Muscle of leg (tissue), 16 donors: ENCODE measurements at places on chromosomes 6 and 20.

GRCh38 chr6:33746651-33747100 is at the start of gene IP6K3:
Gene IP6K3, minus strand, starts transcription at chr6:33746905. Its CDS starts 11,429 bp downstream, at chr6:33735476.
- peak within 1 kb of the TSS; percentile 96 for H3K27ac ChIP-seq
- peak; percentile 85 for DNase-seq
- peaks cover 4% of the 10 kb centered on the region for H3K27me3 ChIP-seq
- peak within 1 kb of the TSS; percentile 69 for H3K4me3 ChIP-seq
- H3K4me1 ChIP-seq, result peaks cover 65% of the 10 kb centered on the region

GRCh38 chr20:43579861-43580793 is 10.6 kb upstream of the IFT52 start:
- no peaks in the 10 kb centered on the region for H3K27me3 ChIP-seq
- no peak overlapping the region for H3K4me3 ChIP-seq
- no peaks in the 10 kb centered on the region for H3K36me3 ChIP-seq
- H3K4me1 ChIP-seq, result peaks cover 4% of the 10 kb centered on the region

DNA sequence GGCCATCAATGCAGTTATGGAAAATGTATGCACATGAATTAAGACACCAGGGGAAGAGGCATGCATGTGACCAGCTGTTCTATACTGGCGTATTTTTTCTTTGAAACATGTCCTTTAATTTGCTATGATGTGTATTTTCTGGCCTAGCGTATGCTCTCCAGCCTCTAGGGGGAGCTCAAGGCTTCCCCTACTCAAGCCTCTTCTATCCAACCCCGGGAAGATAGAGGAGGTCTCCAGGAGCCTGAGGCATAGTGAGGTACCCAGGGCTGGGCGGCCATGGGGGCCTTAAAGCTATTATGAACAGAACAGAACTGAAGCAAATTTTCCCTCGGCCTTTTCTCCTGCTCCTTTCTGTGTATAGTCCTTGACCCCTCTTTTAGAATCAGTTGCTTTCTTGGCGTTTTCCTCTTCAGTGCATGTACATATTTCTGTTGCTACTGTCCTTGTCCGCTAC is 528.9 kb downstream of the MAFB start:
- peak; percentile 64 for DNase-seq
- H3K4me1 ChIP-seq, result no peaks in the 10 kb centered on the region

DNA sequence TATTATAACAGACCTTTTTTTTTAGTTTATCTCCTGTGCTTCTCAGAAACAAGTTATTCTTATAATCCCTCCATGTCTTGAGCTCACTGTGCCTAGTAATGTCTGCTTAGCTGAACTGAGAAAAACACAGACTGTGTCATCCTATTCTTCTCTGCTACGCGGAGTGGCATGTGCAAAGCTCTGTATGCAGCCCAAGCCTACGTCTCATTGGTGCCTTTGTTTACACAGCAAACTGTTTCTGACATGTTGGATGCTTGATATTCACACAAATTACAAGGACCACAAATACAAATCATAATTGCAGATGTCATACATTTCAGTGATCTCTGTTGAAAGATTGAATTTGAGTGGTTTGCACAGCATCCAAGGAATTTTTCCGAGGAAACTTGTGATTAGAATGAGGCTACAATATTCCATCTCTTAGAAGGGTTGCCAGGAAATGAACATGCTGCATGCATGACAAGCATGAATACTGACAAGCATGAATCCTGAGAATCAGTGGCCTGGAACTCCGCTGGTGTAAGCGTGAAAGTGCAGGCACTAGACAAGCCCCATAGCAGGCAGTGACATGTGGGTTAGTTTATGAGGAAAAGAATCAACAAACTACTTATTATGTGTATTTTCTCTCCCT is 128.4 kb upstream of the SGK1 start:
- H3K27ac ChIP-seq, result no peak overlapping the region
- H3K4me3 ChIP-seq, result no peak overlapping the region
- no peaks in the 10 kb centered on the region for H3K27me3 ChIP-seq
- peaks cover 11% of the 10 kb centered on the region for H3K4me1 ChIP-seq
- peak; percentile 64 for DNase-seq
- H3K36me3 ChIP-seq, result no peaks in the 10 kb centered on the region

- no peaks in the 10 kb centered on the region for H3K4me1 ChIP-seq
- no peak for DNase-seq
- no peak overlapping the region for H3K27ac ChIP-seq
- no peaks in the 10 kb centered on the region for H3K27me3 ChIP-seq
- peaks cover 11% of the 10 kb centered on the region for H3K36me3 ChIP-seq
These were observed 9.1 kb downstream of the TMEM181 start for GRCh38 chr6:158569036-158569435.

- no peaks in the 10 kb centered on the region for H3K36me3 ChIP-seq
- no peaks in the 10 kb centered on the region for H3K4me1 ChIP-seq
- peak; percentile 27 for DNase-seq
- no peak overlapping the region for H3K27ac ChIP-seq
- H3K27me3 ChIP-seq, result no peaks in the 10 kb centered on the region
- no peak overlapping the region for H3K4me3 ChIP-seq
These were observed 47.8 kb downstream of the SHLD1 start for GRCh38 chr20:5797843-5798462.

DNA sequence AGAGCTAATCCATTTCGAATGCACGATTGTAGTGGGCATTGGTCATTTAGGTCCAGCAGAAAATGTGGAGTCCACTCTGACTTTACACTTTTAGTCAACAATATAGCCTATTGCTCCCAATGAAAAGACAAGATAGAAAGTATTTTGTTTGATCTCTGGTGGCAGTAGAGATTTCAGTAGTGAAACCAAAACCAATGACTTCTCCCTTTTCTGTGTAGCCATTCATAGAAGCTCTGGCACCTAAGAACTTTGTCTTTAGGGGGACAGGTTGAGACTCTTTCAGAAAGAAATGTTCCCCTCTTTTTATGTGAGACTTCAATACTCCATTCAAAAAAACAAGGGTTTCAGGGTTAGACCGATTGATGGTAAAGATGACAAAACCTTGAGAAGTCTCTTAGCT is 510.8 kb upstream of the POU3F2 start:
- no peaks in the 10 kb centered on the region for H3K27me3 ChIP-seq
- no peaks in the 10 kb centered on the region for H3K36me3 ChIP-seq
- H3K4me3 ChIP-seq, result no peak overlapping the region
- no peak for DNase-seq
- H3K27ac ChIP-seq, result no peak overlapping the region
- H3K4me1 ChIP-seq, result no peaks in the 10 kb centered on the region

DNA sequence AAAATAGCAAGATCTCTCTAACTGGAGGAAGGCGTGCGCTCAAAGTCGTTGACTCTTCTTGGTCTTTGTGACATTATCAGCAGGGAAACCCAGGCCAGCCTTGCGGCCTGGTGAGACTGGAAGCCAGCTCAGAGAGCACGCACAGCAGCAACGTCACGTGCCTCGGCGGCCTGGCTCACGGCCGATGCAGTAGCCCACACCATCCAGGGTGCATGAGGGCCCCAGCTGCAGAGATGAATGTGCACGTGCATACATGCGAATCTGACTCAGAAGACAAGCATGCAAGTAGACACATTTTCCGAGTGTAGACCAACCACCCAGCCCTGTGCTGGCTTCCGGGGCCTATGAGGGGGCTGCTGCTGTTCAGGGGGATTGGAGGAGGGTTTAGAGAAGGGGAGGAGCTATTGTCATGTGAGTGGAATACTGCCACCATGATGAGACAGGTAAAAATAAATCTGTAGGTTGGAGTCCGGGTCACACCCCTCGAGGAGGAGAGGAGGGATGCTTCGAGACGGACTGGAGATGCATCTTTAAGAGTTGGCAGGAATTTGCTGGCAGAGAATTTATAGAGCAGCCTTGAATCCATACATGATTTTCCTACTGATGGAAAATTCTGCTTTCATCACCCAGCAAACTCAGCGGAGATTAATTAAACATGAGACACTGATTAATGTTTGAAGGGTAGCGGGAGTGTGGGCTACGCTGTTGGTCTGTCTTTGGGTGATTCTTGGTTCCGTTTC is 388.2 kb downstream of the CDH4 start:
- peaks cover 21% of the 10 kb centered on the region for H3K4me1 ChIP-seq
- H3K27ac ChIP-seq, result no peak overlapping the region
- H3K27me3 ChIP-seq, result peaks cover 12% of the 10 kb centered on the region
- no peaks in the 10 kb centered on the region for H3K36me3 ChIP-seq
- no peak overlapping the region for H3K4me3 ChIP-seq
- DNase-seq, result no peak

DNA sequence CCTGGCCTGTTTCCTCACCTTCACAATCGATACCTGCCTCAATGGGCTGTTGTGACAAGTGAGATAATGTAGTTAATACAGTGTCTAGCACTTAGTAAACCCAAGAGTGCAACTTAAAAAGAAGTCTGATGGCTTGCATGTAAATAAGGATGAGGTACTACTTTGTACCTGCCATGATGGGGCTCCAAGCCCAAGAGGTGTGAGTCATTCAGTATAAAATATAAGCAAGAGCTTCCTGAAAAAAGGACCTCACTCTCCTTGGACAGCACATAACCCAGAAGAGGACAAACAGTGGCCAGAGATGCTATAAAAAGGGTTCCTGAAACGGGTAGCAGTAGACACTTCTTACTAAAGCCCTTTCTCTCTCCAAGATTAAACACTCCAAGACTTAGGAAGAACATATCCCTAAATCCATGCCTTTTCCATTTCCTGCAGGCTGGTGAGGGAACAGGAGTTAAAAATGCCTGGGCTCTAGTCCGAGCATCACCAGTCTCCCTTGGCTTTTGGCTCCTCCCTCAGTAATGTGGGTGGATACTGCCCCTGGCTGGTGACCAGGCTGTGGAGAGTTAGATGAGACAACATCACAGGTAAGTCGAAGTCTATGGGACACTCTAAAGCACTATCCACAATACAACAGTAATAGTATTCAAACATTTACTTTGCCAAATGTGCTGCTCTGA is 4.3 kb downstream of the UBE2V1 start:
- DNase-seq, result no peak
- peaks cover 42% of the 10 kb centered on the region for H3K4me1 ChIP-seq
- H3K36me3 ChIP-seq, result peaks cover 9% of the 10 kb centered on the region
- no peaks in the 10 kb centered on the region for H3K27me3 ChIP-seq

DNA sequence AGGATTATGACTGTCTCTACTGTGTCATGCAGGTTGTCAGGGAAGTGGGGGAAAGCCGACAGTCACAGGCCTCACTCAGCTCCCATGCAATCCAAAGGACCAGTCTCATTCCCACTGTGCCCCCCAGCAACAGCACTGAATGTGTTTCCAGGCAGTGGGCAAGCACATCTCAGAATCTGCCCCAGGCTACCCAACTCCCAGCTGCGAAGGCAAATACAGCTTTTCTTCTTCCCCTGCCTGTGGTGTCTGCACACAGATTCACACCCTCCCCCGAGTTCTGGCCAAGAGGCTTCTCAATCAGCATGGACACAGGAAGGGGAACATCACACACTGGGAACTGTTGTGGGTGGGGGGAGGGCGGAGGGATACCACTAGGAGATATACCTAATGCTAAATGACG is 75.3 kb downstream of the SNAP91 start:
- no peaks in the 10 kb centered on the region for H3K27me3 ChIP-seq
- H3K36me3 ChIP-seq, result no peaks in the 10 kb centered on the region
- no peak overlapping the region for H3K27ac ChIP-seq
- no peaks in the 10 kb centered on the region for H3K4me1 ChIP-seq
- no peak for DNase-seq

DNA sequence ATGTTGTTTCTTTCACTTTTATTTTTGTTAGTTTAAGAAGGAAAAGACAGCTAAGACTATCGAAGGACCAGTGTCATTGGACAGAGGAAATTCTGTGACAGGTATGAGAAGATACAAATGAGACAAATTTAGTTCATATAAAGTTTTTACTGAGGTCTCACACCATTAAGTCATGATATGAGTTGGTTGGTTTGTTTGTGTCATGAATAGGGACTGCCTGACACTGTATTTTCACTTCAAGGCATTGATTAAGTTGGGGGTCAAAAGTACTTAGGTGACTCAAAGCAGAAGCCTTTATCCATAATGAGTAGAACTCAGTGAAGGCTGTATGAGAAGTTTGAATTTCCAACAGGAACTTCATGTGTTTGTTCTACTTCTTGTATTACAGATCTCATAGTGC is 21.3 kb upstream of the HIVEP2 start:
- no peaks in the 10 kb centered on the region for H3K27me3 ChIP-seq
- no peaks in the 10 kb centered on the region for H3K4me1 ChIP-seq
- H3K27ac ChIP-seq, result no peak overlapping the region

DNA sequence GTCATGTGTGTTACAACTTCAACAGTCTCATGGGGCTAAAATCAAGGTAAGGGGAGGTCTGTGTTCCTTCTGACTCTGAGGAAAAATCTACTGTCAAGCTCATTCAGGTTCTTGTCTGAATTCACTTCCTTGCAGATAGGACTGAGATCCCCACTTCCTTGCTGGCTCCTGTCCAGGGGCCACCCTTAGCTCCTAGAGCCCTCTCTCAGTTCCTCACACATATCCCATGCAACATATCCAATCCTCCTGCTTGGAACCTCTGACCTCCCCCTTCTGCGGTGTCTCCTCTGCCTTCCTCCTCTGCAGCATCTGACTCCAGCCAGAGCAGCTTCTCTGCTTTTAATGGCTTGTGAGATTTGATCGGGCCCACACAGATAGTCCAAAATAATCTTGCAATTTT is 27.1 kb upstream of the MICB start:
- peaks cover 9% of the 10 kb centered on the region for H3K4me1 ChIP-seq
- H3K27ac ChIP-seq, result no peak overlapping the region
- H3K4me3 ChIP-seq, result no peak overlapping the region
- H3K36me3 ChIP-seq, result no peaks in the 10 kb centered on the region
- peaks cover 2% of the 10 kb centered on the region for H3K27me3 ChIP-seq
- no peak for DNase-seq

DNA sequence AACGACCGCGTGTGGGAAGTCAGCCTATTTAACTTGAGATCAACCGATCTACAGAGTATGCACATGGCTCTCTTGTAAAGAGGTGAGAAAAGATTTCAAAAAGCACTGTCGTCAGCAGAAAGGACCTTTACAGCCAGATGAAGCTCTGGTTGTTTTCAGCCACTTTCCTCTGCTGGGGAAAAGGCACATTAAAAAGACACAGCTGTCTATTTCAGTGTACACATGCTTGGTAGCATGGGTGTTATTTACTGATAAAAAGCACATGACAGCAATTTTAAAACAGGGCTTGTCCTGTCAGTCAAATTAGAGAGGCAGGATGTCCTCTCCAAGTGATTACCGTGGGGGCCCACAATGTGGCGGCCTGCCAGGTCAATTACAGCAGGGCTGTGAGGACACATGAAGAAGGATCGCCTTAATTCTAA is 188.9 kb downstream of the PRKN start:
- no peak overlapping the region for H3K4me3 ChIP-seq
- peak overlapping the region; percentile 57 for H3K27ac ChIP-seq

- H3K27me3 ChIP-seq, result no peaks in the 10 kb centered on the region
- no peak overlapping the region for H3K4me3 ChIP-seq
- H3K4me1 ChIP-seq, result no peaks in the 10 kb centered on the region
- H3K27ac ChIP-seq, result no peak overlapping the region
- no peaks in the 10 kb centered on the region for H3K36me3 ChIP-seq
These were observed 34.0 kb downstream of the BMP5 start for GRCh38 chr6:55841341-55841740.
